Stimulated activated CD4-positive, alpha-beta T cell treated with anti-CD3 and anti-CD28 coated beads, Interleukin-1b, Interleukin-23, amount 100 ng/mL, for 1 hour (primary cell): ENCODE measurements at places on chromosomes 6 and 20.
A peak's percentile ranks its signal among the peaks of the same experiment; 100 is the strongest.

DNA sequence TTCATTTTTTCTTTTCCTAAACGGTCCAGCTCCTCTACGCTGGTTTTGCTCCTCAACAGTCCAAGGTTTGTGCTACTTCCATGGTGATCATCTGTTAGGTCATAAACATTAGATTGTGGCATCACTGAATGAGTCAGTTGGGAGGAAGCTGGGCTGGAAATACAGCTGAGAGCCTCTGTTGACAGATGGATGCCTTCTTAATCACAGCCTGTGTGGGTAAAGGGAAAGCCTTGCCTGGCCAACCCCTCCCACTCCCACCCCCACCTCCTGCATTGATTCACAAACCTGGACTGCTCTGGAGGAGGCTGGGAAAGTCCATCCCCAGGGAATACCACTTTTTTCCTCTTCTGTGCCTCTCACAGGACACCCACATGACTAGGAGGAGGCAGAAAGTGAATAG lies 180.6 kb upstream of the CCN2 start:
- no peak for DNase-seq

GRCh38 chr6:13813026-13813425 lies 1.3 kb downstream of the MCUR1 start:
- DNase-seq = no peak

GRCh38 chr6:113921299-113921904 lies 49.5 kb downstream of the HDAC2 start:
- no peak for DNase-seq

- DNase-seq = no peak
Observed at GRCh38 chr20:17873410-17874270, 95.0 kb downstream of the SNX5 start.

GRCh38 chr6:137775227-137775626 lies 91.8 kb upstream of the TNFAIP3 start:
- no peak for DNase-seq

GRCh38 chr6:144063246-144063743 lies 32.1 kb downstream of the SF3B5 start:
- no peak for DNase-seq

DNA sequence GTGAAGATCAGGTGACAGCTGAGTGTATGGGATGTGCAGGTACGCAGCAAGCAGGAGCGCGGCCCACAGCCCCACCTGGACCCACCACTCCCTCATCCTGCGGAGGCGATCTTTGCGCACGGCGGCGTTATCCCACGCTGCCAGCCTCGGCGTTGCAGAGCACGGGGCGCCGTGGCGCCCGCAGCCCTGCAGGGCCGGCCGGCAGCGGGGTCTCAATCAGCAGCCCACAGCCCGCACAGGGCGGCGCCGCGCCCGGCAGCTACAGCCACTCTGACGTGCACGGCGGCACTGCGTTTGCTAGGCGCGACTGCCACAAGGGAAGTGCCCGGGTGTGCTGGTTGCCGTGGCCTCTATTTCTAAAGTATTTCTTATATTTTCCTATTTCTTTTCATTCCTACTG lies 46.9 kb downstream of the LAMA2 start:
- DNase-seq = no peak

- DNase-seq = no peak
Observed at GRCh38 chr6:21898107-21898796, 304.7 kb downstream of the SOX4 start.

- DNase-seq = no peak
Observed at GRCh38 chr6:149454346-149454848, 30.4 kb downstream of the ZC3H12D start.

- no peak for DNase-seq
Observed at GRCh38 chr20:2692886-2693285, 306 bp downstream of the EBF4 start.

DNA sequence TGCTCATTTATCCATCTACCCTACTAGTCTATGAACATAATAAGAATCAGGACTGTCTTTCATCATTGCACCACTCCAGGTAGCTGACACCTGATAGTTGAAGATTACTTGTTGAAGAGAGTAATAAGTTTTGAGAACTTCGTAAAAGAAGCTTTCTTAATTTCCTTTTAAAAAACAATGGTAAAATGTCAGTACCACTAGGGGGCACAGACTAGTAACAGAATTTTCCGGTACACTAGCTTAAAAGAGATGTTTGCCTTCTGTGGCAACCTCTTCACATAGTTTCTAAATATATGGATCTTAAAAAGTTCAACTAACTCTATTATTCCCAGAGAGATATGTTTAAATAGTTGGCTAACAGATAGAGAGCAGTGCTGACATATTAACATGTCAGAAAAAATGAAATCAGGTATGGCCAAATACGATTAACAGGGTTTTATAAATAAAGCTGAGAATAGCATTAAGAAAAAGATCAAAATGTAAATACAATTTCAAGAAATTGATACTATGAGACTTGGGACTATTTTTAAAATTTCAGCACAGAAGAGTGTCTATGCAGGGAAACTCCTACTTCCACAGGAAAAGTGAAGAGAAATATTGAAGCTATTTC lies 5.4 kb upstream of the KCNQ5 start:
- no peak for DNase-seq

- no peak for DNase-seq
Observed at GRCh38 chr6:79599725-79600259, 31.3 kb upstream of the SH3BGRL2 start.

- no peak for DNase-seq
Observed at GRCh38 chr20:15862178-15862577, 711.1 kb downstream of the KIF16B start.

- no peak for DNase-seq
Observed at GRCh38 chr6:146901940-146902816, 302.0 kb upstream of the STXBP5 start.

DNA sequence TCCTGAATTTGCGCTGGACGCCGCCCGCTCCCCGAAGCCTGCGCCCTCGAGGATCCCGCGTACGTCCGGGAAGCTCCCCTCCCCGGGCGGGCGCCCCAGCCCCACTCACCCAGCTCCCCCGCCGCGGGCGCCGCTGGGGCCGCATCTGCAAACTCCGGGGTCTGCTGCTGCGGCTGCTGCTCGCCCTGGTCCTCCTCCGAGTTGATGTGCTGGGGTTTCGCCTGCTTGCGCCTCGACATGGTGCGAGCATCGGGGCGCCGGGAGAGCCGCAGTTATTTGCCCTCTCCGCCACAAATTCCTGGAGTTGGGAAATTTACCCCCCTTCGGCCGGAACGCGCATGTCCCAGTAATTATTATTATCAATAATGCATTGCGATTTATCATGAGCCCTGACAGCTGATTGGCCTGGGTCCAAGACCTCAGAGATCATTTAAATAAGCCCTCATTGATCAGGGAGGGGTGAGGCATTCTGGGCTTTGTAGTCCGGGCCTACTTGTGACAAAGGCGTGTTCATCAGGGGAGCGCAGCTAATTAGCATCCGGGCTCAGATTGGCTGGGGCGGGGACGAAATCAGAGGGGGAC lies at the start of gene SALL4:
Gene SALL4, minus strand, starts transcription at position 352 of the 582 bp plus-strand sequence. Its CDS starts 113 bp downstream, at position 239.
- DNase-seq = no peak

DNA sequence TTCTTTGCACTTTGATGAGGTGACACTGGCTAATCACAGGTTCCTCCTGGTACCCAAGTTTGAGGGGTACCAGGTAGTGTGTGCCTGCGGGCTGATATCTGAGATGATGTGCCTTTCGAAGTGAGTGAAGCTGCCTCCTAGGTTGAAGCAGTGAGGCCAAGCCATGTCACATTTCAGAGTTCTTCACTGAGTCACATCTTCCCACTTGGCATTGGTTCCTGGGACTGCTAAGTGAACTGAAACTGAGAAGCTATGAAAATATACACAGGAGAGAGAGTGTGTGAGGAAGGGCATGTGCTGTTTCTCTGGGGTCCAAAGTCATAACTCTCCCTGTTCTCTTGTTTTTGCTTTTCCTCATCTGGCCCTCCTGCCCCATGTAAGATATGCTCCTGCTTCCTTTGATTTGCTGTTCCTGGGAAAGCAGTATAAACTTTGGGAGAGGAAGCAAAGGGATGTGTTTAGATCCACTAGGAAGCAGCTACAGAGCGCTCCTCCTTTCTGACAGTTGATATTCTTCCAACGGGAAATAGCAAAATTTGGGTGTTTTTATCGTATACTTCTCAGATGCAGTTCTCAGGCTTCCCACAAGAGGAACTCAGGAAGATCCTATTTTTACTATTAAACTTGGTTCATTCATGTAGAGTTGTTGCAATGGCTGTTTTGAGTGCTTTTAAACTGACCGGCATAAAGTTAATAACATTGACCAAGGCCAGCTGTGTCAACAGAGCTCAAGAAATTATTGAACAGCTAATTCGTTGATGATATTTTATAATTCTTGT lies 153.7 kb downstream of the MOXD1 start:
- no peak for DNase-seq

DNA sequence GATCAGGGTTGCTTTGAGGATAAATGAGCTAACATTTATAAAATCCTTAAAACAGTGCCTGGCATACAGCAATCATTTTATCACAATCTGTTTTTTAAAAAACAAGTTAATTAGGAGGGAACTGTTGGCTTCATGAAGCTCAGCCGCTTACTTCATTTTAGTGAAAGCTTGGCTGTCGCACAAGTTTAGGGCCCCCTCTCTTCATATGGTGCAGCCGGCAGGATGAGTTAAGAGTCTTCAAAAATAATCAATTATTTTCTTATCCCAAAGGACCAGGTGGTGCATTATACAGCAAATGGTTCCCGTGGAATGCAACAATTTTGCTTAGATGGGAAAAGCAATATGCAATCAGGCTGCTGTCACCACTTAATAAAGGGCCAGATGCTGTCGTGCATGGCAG lies 57.4 kb upstream of the PROKR2 start:
- DNase-seq = no peak

GRCh38 chr20:6140947-6141346 lies 18.1 kb upstream of the FERMT1 start:
- DNase-seq = no peak

- DNase-seq = no peak
Observed at GRCh38 chr20:16293590-16293989, 279.7 kb downstream of the KIF16B start.

DNA sequence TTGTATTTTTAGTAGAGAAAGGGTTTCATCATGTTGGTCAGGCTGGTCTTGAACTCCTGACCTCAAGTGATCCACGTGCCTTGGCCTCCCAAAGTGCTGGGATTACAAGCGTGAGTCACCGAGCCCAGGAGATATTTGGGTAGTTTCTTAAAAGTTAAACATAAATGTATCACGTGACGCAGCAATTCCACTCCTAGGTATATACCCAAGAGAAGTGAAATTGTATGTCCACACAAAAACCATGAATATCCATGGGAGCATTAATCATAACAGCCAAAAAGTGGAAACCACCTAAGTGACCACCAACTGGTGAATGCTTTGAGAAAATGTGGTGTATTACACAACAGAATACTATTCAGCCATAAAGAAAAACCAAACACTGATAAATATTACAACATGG lies 164.8 kb downstream of the MRPL14 start:
- DNase-seq = no peak

GRCh38 chr6:106805771-106806170 lies 168.8 kb downstream of the CD24 start:
- no peak for DNase-seq

GRCh38 chr20:680638-681187 lies 5.1 kb upstream of the SCRT2 start:
- no peak for DNase-seq

GRCh38 chr20:55386686-55387085 lies 618.6 kb downstream of the CBLN4 start:
- no peak for DNase-seq

DNA sequence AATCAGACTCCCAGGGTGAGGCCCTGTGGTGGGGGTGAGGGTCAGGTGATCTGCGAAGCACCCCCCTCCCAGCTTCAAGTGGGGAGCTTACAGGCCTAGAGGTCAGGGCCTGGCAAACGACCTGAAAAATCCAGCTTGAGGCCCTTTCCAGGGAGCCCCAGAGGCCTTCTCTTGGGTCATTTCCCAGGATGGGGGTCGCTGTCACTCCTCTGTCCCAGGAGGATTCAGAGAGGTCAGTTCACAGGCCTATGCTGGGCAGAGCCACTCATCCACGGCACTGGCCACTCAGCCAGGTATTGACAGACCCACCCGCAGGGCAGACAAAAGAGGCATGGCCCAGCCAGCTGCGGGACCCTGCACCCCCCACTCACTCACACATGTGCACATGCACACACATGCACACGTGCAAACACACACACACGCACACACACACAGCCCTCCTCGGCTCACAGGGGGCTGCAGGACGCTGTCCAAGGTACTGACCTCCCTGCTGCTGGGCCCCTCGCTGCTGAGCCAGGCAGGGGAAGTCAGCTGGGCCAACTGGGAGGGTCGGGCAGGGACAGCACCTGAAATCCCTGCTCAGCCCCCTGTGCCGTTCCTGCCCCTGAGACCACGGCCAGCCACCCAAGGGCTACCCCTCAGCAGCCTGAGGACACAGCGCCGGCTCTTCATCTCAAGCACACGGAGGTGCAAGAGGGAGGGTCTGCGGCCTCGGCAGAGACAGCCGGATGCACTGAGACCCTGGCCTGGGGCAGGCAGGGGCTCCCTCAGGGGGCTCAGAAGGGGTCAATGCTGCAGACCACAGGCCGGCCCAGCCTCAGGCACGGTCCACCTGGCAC lies 113.8 kb downstream of the TAF4 start:
- no peak for DNase-seq

DNA sequence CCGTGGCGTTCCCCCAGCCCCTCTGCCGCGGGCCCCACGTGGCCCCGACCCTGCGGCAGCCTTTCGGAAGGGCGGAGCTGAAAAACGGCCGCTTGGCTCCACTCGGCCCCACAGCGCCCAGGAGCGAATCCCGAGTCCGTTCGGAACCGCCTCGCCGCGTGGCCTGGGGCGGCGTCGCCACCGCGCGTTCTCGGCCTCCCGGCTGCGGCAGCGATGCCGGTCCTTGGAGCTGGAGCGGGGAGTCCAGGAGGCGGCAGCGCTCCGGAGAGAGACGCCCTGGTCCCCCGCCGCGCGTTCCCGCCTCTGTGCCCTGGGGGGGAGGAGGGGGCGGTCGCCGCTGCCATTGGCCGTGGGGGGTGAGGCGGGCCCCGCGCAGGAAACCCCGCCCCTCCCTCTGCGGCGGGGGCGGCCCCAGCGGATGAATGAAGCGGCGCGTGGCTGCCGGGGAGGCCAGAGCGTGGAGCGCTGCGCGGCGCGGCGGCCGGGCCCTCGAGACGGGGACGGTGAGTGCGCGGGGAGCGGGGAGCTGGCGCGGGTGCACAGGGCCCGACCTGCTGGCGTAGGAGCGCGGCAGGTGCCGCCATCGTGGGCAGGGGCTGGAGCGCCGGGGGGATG lies at the start of gene SLCO4A1:
Gene SLCO4A1, plus strand, starts transcription at position 453 of the 615 bp plus-strand sequence. CDS start 13,952 bp downstream, outside the sequence.
- peak; percentile 53 for DNase-seq

- no peak for DNase-seq
Observed at GRCh38 chr6:55239099-55239498, 64.8 kb downstream of the HCRTR2 start.

- DNase-seq = no peak
Observed at GRCh38 chr6:87308970-87309369, 13.4 kb upstream of the SMIM8 start.
